Stimulated activated CD8-positive, alpha-beta memory T cell treated with anti-CD3 and anti-CD28 coated beads, Interleukin-2, amount 100 ng/mL, for 1 hour (primary cell): ENCODE measurements at places on chromosomes 11 and 22.

DNA sequence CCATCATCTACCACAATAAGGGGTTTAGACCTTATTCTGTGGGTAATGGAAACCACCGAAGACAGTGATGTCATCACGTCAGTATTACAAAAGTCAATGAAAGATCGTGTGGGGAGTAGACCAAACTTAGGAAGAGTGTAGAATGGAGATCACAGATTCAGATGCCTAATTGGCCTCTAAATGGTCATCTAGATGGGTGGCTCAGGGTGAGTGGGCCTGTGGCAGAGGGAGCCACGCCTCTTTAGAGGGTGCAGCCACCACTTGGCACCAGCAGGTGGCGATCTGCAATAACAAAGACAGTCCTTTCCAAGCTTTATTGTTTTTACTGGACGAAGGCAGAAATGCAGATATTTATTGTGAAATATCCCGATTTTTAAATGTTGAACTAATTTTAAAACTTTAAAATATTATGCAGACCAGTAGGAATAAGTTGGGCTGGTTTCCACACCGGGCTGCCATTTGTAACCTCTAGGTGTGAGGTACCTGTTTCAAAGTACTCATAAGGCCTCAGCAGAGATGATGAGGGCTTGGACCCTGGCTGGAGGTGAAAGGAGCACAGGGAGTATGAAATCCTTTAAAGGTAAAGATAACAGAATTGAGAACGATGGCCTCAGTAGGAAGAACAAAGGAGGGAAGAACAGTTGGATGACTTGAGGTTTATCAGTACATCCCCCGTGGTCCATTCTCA lies 222.0 kb downstream of the DBX1 start:
- DNase-seq, result no peak

- DNase-seq, result no peak
Measured at GRCh38 chr11:9529334-9529650, 44.2 kb upstream of the WEE1 start.

DNA sequence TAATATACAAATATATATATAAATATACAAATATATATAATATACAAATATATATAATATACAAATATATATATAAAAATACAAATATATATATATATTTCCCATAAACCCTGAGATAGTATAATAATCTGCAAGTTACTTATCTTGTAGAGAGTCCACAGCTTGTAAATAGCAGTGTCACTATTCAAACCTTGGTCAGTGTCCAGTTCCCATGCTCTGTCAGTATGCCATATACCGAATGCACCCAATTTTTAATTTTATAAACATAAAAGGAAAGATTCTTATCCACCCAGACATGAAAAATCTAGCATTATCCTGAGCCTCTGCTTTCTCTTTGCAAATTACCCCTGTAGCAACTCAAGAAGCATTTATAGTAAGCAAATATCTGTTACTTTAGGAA lies 21.6 kb upstream of the CTSC start:
- no peak for DNase-seq

DNA sequence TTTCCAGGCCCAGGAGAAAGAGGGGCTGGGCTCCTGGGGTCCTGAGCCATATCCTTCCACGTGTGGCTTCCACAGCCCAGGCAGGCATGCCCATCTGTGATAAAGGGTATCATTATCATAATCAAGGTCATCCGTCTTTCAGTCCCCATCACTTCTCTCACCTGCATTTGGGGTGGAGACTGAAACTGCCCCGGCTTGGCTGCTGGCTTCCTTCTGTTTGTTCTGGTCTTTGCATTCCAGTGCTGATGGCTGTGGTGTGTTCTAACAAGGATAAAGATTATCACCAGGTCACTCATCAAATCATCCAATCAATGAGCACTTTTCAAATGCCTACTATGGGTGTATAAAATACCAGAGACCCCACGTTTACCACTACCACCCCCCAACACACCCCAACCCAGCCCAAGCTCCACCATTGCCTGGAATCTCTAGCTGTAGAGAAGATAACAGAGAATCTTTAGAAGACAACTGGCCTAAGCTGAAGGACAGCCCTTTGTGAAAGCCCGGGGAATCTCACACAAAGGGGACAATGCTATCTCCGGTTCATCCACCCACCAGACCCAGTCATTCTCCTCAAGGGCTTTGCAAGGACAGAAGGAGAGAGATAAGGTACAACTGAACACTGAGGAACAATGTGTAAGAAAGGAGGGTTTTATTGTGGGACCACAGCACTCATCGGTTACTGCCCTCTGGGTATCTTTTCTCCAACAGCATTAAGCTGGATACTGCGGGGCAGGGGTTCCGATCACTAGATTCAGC lies 54.9 kb downstream of the AHNAK start:
- DNase-seq, result no peak

- DNase-seq, result no peak
Measured at GRCh38 chr22:23534201-23534850, 45.8 kb downstream of the IGLL1 start.

DNA sequence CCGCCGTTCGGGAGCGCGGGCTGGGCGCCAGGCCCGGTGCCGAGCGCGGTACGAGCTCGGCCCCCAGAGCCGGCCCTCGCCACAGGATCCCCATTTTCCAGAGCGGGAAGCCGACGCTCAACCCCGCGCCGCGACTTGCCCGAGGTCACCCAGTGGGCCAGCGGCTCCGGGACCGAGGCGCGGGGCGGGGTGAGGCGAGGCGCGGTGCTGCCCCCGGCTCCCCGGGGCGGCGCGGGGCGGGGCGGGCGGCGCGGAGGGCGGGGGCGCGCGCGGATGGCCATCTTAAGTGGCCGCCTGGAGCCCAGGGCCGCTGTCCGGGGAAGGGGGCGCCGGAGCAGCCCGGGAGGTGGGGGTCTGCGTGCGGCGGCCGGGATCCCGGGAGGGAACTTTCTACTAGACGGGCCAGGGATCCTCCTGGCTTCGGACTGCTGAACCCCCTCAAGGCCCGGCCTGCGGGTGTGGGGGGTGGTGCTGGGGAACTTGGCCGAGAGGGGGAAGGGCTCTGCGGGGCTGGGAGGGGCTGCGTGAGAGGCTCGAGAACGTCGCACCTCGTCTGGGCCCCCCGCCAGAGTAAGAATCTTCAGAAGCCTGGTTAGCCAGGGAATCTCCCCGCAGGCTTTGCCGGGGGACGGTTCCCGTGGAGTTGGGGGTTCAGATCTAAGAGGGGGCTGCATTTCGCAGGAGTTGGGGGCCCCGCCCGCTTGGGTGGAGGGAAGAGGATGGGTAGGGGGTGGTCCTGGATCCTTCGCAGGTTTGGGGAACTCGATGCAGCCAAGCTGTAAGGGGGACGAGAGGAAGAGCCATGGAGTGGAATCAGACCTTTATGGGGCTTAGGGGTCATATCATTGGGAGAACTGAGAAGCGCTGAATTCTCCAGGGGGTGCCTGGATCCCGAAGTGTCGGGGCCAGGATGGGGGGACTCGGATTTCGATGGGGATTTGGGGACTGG lies 678 bp upstream of the INPPL1 start:
- DNase-seq, result no peak

- no peak for DNase-seq
Measured at GRCh38 chr11:35126879-35127581, 11.9 kb upstream of the CD44 start.

- no peak for DNase-seq
Measured at GRCh38 chr22:50710886-50711285, 27.1 kb upstream of the ACR start.

DNA sequence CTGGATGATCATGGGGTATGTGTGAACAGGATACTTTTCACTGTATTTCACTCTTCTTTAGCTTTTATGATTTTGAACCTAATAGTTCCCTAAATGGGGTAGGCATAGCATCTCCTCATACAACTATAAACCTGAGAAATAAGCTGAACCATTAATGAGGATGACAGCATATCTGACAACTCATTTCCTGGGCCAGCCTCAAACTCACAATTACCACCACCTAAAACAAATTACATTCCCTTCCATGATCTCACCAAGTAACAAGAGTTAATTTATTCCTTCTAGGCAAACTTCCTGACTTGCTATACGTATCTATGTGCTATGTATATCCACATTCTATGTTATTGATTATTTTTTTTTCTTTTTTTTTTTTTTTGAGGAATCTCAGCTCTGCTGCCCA lies 23.0 kb downstream of the SIK3 start:
- DNase-seq, result no peak

DNA sequence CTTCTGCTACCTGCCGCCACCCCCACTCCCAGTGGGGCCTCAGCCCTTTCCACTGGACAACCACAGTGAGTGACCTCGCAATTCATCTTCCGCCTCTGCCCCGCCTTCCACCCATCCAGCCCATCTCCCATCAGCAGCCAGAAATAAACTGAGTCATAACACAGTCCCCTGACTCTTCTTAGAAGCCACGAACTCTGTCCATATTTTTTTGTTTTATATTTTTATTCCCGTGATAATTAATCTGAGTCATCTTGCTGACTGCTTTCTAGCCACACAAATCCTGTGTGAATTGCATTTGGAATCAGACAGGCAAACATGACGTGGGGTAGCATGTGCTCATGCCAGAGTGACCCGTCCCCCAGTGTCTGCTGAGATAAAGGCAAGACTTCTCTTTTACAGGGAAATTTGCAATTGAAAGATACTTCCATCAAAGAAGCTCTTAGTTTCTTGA lies 7.0 kb downstream of the FADD start:
- DNase-seq, result no peak

DNA sequence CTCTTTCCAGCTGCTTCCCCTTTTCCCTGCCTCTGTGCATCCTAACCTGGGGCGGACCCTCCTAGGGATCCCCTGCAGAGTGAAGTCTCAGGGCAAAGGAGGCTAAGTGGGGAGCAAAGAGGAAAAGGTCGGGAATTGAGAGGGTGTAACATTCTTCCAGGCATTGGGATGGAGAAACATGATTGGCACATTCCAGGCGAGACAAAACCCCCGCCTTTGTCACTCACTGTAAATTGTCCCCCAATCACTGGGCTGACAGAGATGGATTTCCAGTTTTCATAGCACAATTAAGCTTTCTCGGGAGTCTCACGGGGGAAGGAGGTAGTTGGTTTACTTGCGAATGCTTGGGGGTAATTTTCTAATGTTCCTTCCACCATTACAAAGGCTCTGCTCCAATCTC lies 74.9 kb downstream of the MIAT start:
- no peak for DNase-seq

- no peak for DNase-seq
Measured at GRCh38 chr22:31947296-31947695, 3.0 kb downstream of the YWHAH start.

- DNase-seq, result no peak
Measured at GRCh38 chr11:74639533-74639932, 47.2 kb downstream of the POLD3 start.
